T-helper 1 cell (primary cell): ENCODE measurements at places on chromosomes 4 and X.
A peak's percentile ranks its signal among the peaks of the same experiment; 100 is the strongest.

GRCh38 chr4:10461091-10461849 is 4.0 kb upstream of the ZNF518B start:
- peak; percentile 88 for DNase-seq

- DNase-seq = no peak
Measured at GRCh38 chr4:189436207-189436606, 504.5 kb upstream of the FRG1 start.

GRCh38 chr4:90503677-90504076 is 376.5 kb downstream of the CCSER1 start:
- no peak for DNase-seq

- no peak for DNase-seq
Measured at GRCh38 chr4:124133753-124134152, 578.8 kb downstream of the ANKRD50 start.

DNA sequence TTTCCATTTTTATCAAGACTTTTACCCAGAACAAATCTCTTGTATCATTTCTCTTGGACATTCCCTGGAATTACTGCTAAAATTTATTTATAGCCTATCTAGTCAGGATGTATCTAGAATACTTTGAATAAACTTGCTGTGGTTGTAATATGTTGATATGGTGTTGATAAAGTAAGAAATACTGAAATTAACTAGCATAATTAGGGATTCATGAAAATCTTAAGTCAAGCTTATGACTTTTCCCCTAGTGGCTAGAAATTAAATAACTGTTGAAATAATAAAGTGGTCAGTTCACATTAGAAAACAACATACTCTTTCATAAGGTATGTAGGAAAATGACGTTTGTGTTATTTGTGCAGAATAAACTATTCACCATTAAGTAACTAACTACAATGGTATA is 73.1 kb upstream of the ANKRD50 start:
- DNase-seq = no peak

DNA sequence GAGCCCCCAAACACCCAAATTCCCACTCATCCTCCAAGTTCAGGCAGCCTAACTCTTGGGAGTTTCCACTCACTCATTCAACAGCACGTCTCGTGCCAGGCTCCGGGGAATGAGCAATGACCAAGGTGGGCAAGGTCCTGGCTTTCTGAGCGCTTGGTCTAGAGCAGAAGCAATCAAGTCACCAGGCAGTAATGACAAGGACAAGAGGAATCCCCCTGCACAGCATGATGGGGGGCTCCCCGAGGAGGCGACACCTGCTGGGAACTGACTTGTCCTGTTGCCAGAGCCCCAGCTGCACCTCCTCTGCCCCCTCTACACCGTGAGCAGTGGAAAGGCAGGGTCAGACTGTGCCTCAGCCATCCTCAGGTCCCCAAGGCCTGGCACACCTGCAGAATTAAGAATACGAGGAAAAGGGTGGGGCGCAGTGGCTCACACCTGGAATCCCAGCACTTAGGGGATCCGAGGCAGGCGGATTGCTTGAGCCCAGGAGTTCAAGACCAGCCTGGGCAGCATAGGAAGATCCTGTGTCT is 25.7 kb upstream of the MRFAP1 start:
- DNase-seq = no peak

GRCh38 chr4:146275370-146275769 is 61.0 kb downstream of the REELD1 start:
- DNase-seq = no peak

DNA sequence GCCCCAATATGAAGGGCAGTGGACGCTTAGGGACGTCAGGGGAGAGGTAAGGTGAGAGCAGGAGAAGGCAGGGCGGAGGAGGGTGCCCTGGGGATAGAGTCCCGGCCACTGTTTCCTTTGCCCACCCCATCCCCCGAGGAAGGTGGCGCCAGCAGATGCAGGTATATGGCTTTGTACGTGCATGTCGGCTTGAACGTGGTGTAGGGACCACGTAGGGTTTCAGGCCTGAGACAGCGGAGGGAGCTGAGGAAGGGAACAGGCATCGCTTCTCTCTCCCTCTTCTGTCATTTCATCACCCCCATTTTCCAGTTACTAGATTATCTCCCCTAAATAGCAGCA is 97.9 kb downstream of the PHKA2 start:
- DNase-seq = no peak

DNA sequence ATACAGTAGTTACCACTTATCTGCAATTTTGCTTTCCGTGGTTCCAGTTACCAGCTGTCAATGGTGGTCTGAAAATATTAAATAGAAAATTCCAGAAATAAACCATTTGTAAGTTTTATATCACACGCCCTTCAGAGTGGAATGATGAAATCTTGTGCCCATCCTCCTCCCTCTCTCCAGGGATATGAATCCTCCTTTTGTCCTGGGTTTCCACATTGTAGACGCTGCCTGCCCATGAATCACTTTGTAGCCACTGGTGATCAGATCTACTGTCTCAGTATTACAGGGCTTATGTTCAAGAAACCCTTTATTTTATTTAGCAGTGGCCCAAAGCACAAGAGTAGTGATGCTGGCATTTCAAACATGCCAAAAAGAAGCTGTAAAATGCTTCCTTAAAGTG is 198.6 kb downstream of the KCNIP4 start:
- DNase-seq = no peak

DNA sequence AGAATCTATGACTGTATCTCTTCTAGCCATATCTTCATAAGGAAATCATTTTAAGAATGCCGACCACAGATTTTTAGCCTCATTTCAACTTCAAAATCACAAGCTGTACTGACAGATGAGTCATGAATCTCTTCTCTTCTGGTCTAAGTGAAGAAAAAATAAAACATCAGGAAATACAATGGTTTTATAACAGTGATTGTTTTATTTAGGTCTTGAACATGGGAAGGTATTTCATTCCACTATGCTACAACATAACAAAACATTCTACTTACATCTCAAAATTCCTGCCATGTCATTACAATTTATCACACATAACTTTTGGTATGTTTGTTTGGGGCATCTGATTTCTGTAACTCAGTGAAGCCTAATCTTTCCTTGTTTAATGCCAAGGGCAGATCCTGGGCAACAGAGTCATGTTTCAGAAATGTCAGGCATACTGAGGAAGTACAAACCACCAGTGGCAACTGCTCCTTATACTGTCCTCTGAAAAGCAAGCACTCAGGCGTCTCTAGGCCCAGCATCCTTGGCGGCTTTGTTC is 325.0 kb downstream of the PDHA2 start:
- no peak for DNase-seq

DNA sequence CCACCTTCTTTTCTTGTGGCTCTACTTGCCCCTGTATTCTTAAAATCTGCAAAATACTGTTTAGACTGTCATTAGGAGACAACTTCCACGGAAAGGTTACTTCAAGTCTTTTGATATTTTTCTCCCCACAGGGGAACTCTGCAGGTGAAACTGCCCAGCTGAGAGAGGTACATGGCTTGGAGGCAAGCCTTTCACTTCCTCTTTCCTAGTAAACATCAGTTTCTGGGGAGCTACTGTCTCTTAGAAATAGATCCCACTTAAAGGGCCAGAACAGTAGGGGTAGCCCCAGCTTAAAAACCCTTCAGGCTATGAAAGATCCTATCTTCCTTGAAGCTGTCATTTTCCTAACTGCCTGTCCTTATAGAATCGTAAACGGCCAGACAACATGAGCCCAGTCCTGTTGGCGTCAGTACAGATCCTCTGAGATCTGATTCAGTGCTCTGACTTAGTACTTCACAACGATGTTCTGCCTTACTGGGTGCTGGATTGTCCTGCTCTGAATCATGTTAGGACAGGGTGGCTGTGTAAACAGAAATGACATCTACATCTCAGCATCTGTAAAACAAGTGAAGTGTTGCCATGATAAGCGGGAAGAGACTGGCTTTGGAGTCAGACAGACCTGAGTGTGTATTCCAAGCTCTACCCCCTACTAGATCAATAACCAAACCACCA is 102.1 kb downstream of the ITIH6 start:
- DNase-seq = no peak

DNA sequence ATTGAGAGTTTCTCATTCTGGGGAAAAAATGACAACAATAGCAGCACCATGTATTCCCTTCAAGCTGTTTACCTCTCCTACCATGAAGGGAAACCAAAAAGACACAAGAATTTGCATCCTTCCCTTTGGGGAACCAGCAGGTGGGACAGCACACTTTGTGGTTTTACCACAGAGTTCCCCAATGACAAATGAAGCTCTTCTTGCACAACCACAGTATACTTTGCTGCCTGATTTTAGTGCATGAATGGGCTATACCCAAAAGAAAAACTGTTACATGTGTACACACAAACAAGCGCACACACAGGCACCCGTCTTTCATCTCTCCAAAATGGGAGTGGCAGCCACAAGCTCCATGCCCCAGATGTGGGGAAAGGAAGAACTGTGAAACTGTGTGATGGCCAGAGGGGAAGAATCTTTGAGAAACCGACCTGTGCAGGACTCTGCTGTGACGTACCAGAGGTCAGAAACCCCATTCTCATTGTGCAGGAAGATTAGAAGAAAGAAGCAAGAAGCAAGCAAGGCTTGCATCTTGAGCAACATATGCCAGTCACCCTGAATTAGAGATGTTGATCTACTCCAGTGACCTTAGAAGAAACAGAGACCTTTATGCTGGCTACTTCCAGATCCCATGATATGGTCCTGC is 2.7 kb upstream of the MAML3 start:
- DNase-seq = no peak

GRCh38 chr4:8118035-8118434 is 40.6 kb downstream of the ABLIM2 start:
- no peak for DNase-seq

- no peak for DNase-seq
Measured at GRCh38 chrX:100995469-100995868, 26.0 kb downstream of the ARL13A start.

DNA sequence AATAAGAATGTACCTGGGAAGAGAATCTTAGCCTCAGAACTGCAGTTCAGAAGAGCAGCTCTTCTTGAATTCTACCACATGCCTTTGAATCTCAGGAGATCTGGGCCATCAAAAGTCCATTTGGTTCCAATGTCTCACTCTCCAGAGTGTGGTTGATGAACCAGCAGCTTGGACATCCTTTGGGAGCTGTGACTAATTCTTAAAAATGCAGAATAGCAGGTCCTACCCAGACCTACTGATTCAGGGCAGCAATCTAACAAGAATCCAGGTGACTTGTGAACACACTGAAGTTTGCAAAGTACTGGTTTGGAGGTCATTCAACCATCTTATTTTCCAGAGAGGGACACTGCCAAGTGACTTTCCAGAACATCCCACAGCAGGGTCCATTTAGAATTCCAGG is 244.7 kb downstream of the PACRGL start:
- no peak for DNase-seq

- DNase-seq = no peak
Measured at GRCh38 chr4:126956184-126956897, 676.4 kb upstream of the INTU start.

- DNase-seq = no peak
Measured at GRCh38 chr4:162229670-162230069, 65.9 kb upstream of the FSTL5 start.

DNA sequence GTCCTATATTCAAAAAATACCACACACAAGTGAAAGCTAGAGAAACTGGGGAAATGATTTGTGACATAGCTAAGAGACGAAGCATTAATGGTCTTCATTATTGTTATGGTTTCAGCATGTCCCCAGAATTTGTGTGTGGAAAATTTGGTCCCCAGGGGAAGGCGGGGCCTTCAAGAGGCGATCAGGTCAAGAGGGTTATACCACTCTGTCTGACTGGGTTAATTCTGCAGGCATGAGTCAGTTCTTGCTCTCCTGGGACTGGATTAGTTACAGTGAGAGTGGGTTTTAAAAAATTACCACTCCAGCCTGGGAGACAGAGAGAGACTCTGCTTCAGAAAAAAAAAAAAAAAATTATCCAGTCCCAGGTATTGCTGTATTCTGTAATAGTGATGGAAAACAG is 2.1 kb upstream of the MTNR1A start:
- no peak for DNase-seq

DNA sequence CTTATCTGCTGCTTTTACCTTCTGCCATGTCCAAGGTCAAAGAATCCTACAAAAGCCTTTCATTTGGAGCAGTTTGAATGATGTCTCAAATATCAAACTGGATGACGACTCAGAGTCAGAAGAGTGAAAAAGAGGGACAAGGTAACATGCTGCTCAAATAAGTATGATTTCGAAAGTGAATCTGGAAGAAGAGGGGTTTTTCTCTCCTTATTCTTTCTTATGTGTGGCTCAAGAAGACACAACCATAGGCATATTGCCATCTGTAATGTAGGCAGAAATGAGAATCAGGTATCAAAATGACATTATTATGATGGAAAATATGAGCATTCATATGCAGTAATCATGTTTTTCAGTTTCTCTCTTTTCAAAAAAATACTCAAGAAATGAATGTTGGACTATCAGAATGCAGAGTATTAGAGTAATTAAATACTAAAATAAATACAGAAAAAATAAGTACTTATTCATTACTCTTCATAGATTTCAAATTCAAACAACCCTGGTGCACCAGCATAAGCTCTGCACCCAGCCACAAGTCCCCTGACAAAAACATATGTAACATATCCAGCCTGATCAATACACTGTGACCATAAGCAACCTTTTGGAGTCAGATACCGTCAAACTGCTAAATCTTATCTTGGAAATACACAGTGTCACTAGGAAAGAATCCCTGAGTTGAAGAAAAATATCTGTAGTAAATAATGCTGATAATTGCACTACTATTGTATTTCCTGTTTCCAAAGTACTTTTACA is 468.6 kb downstream of the INPP4B start:
- peak; percentile 71 for DNase-seq

DNA sequence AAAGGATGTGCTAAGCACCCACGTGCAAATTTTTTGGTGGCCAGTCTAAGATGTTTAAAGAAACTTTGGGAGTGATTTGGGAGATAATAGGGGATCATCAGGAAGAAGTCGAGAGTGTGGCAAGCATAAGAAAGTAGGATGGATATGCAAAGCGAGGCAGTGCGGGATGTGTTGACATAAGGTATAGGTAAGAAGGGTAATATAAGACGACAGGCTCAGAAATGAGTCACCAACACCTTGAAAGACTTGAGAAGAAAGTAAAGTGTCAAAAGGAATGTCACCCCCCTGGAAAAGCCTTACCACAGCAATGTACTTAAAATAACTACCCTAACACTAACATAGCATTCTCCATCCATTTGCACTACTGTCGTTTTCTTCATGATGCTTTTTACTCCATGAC is 69.8 kb upstream of the BMP2K start:
- DNase-seq = no peak

DNA sequence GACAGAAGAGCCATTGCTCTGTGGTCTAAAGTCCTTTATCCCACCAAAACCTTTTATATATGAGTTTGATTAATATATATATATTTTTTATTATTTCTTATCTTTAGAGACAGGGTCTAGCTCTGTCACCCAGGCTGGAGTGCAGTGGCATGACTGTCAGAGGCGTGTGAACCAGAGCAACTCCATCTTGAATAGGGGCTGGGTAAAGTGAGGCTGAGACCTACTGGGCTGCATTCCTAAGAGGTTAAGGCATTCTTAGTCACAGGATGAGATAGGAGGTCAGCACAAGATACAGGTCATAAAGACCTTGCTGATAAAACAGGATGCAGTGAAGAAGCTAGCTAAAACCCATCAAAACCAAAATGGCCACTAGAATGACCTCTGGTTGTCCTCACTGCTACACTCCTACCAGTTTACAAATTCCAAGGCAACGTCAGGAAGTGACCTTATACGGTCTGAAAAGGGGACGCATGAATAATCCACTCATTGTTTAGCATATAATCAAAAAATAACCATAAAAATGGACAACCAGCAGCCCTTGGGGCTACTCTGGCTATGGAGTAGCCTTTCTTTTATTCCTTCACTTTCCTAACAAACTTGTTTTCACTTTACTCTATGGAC is 10.5 kb downstream of the TBCK start:
- DNase-seq = no peak
